ENCODE measurements at places on chromosomes 1 and 21. TPM values are rescaled to one million over a fixed set of nuclear protein-coding genes. Genes with fewer than 3 reads are reported as not detected.

- no peak for DNase-seq
These were observed 31.9 kb downstream of the GDAP2 start for GRCh38 chr1:117897551-117897950.

DNA sequence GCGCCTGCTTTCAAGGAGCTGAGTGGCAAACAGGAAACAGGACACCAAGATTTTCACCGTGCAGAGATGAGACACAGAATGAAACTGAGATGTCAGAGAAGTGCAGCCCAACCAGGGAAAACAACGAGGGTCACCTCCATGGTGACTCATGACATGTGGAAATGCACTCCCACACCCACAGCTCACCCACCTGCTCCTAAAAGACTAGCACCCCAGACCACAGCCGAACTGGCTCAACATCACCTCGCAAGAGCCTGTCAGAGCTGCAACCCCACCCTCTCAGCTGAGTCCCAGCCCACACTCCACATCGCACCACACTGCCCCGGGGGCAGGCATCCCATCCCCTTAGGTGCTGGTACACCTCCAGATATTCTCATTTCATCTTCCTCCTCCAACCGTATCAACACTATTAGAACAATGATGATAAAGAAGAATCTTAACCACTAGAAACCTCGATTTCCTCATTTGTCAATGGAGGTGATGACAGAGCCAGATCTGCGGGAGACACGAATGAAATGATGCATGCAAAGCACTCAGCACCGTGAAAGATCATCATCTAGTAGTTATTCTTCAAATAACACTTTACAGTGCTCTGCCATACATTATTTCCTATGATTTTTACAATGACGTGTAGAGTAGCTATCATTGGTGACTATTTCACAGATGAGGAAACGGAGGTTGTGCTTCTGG is 103.2 kb downstream of the DMRTB1 start:
- peak; percentile 8 for DNase-seq

- DNase-seq = peak; percentile 47
These were observed 80.3 kb downstream of the RUNX3 start for GRCh38 chr1:24849672-24850295.

- DNase-seq = no peak
These were observed 276.3 kb downstream of the FOXD2 start for GRCh38 chr1:47713975-47714767.

DNA sequence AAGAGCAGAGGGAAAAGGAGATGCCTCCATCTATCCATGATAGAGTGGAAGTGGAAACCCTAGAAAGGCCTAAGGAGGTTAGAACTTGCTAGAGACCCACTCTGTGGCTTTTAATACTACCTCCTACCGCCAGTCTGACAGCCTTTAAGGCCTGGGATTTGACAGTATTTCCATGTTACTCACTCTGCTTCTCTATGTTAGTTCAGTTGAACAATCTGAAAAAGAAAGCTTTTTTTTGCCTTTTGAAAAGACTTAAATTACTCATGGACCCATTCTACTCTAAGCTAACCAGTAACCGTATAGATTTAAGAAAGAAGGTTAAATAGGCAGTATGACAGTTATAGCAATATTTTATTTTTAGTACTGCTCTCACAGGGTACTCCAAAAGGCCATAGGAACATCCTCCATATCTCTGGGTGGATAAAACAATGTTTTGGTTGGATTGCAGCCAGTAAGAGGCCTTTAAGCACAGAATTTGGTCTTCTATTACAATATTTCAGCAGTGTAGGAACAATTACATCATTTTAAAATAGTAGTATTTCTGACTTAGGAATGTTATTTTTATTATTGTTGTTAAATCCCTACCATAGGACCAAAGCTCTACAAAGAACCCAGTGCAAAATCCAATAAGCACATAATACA is 15.9 kb upstream of the GPR25 start:
- DNase-seq = no peak

- DNase-seq = no peak
These were observed 44.5 kb upstream of the PRRX1 start for GRCh38 chr1:170619241-170620028.

DNA sequence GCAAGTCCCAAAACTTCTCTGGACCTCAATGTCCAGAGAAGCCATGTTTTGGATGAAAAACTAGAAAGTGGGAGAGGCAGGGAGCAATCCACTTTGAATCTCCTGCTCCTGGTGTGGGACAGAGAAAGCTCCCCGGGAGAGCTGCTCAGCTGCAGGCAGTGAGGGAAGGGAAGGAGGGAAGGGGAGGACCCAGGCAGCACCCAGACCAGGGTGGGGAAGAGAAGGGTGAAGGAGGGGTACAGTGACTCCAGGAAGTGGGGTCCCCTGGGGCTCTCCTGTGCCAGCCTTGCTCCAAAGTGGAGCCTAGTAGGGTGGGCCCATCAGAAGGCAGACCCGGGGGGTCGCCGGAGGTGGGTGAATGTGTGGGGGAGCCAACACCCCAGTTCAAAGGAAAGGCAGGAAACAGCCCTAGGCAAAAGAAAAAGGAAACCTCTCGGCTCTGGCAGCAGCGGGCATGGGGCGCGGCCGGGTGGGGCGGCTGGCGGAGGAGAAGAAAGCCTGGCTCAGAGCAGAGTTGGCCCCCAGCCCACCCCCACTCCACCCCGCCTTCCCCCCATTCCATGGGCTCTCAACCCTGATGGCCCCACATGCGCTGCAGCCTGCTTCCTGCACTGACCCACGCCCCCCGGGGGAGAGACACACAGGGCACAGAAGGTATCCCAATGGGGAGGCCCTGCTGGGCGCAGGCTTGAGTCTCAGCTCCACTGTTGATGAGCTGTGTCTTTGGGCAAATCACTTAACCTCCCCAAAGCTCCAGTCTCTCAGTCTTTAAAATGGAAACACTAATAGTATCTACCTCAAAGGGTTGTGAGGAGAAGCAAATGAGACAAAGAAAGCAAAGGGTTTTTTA is 5.7 kb downstream of the LGR6 start:
- DNase-seq = peak; percentile 79

DNA sequence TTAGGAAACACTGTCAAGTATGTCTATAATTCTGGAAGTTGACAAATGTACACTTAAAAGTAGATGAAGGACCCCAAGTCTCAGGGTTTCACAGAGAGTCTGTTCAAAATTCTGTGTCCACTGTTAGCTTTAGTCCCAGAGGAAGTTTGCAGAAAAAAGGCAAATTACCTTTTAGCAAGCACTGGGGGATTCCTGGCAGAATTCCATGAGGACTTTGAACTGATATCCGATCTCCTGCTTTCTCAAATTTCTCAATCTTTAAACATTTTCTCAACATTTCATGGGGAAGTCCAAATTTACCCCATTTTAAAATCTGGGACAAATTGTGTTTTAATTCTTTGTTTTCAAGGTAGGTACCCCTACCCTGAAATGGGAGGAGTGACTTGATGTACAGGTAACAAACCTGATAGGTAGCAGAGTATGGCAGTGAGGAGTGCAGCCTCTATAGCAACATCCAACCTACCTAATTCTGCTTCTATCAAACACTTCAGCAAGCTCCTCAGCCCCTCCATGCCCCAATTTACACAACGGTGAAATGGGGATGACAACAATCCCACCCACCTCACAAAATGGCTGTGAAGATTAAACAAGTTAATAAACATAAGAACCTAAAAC is 344.9 kb downstream of the OMA1 start:
- no peak for DNase-seq

- DNase-seq = no peak
These were observed 26.9 kb upstream of the GPR88 start for GRCh38 chr1:100511058-100511457.

Gene NBPF10
- total RNA-seq = 2.4 TPM

Gene TDRD5
- total RNA-seq = 0.92 TPM

Gene TNN
- total RNA-seq = not detected

Gene THEM5
- total RNA-seq = not detected

Gene KCNJ6
- 0.15 TPM for total RNA-seq

Gene C1QA
- 22.8 TPM for total RNA-seq

Gene HES4
- 24.2 TPM for total RNA-seq

Gene RNF223
- 5.3 TPM for total RNA-seq

Gene RAB25
- total RNA-seq = 231 TPM

All from left colon (tissue), 2 donors.